CD4-positive, alpha-beta T cell treated with Interferon gamma for 1 hour (primary cell): ENCODE measurements at places on chromosomes 3 and 15.

GRCh38 chr3:192188218-192188835, 539.0 kb downstream of the FGF12 start:
- DNase-seq, result no peak

- DNase-seq, result no peak
Measured at GRCh38 chr3:188497021-188497420, 343.1 kb downstream of the LPP start.

DNA sequence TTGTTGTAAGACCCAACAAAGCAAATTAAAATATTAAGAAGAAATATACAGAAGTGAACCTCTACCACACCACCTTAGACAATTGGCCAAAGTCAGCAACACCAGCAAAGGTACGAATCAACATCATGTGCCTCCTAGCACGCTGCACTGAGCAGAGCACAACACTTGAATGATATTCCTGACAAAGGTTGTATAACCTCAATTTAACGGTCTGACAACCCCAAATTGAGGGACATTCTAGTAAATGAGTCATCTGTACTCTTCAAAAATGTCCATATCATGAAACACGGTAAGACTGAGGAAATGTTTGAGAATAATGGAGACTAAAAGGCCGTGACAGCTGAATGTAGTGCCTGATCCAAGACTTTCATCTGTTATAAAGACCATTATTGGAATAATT, 41.3 kb upstream of the TNFSF10 start:
- no peak for DNase-seq

DNA sequence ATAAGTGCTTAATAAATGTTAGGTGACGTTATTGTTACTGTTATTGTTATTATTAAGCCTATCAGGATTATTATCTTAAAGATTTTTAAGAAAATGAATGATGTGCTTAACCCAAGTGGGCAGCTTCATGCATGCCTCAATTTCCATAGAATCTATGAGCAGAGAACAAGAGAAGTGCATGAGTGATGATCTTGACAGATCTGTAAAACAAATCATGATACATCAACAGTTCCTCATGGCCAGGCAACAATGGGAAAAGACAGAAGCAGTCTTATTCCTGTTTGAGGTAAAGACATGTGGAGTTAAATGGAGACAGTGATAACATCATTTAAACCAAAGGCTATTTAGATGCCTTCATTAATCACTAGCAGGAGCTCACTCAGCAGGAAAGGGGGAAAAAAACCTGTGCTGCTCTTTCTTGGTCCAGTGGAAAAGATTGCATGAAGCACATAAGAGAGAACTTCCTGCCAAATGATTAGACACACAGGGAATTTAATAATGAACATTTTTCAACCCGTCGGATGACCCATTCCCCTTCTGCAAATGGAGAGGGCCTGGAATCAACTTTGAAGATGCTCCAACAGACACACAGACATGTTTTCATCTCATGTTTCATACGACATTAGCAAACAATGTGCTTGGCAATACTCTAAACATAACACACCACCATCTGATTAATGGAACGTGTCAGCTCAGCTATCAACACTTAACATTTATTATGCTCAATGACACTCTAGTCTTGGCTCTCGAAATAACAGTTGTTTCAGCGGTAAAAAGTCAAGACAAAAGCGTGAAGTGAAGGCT, 212.2 kb upstream of the LRRN1 start:
- no peak for DNase-seq

- peak; percentile 40 for DNase-seq
Measured at GRCh38 chr3:123328851-123329635, 119.8 kb downstream of the ADCY5 start.

- no peak for DNase-seq
Measured at GRCh38 chr3:4895838-4896237, 83.4 kb upstream of the BHLHE40 start.

- no peak for DNase-seq
Measured at GRCh38 chr15:70093481-70094319, 4.0 kb downstream of the TLE3 start.

DNA sequence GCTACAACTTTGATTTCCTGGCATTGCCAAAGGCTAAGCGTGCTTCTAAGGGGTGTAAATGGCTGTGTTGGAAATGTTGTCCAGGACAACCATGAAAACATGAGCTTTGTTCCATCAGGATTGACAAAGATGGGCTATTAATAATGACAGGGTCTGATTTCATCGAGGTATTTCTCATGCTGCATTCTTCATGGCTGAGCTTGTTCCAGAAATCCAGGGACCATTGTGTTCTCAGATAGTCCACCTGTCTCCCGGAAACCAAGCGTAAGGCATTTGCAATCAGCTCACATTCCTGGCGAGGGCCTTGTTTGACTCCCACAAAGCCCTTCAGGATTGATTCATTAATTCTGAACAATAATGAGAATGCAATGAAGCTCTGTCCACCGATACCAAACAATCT, 111.3 kb downstream of the CD47 start:
- no peak for DNase-seq

DNA sequence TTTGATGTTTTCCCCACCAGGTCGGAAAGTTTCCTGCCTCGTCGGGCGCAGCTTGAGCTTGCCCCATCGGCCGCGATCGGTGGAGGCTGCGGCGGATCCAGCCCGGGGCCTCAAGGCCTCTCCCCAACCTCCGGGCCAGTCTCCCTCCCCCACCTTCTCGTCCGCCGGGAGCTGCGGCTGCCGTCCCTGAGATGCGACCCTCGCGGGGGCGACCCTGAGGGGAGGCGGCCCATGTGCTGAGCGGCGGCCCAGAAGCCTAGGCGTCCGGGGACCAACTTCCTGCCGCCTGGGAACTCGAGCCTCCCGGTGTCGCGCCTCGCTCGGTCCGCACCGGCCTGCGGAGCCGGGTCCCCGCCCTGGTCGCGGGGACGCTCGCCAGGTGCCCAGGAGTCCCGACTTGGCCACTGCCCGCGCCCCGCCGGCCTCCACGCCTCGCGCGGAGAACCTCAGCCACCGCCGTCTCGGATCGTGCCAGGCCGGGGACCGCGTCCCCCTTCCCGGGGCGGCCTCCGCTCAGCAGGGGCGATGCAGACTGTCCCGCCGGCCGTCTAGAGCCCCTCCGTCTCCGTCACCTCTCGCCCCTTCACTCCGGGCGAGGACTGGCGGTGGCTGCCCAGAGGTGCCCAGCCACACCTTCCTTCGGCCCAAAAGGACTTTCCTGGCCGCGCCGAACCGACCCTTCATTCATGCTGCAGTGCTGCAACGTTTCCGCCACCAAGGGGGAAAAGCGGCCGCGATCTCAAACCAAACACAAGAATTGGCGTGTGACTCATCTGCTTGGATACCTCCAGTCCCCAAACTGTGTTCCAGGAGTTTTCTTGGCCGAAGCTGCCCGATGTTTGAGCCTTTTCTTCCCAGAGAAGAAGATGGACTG, 656 bp downstream of the SLMAP start:
- peak; percentile 10 for DNase-seq

DNA sequence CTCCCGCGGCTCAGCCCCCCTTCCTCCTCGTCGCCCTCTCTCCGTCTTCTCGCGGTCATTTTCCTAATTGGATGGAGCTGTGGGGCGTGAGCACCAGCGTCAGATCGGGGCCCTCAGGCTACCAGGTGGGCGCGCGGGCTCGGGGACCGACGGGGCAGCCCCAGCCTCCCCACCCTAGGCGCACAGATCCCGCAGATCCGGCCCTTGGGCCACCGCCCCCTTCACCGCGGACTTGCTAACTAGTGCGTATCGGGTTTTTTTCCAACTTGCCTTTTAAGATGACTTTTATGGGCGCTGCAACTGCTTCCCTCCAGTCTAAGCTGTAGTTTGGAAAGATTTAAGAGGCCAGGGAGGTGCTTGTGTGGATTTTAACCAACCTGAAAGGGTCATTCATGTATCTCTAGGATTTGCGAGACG, 1.3 kb downstream of the ZNF710 start:
- no peak for DNase-seq

GRCh38 chr3:160676547-160677303, at the start of gene ARL14:
Gene ARL14, plus strand, starts transcription at chr3:160677160. Its CDS starts 187 bp downstream, at chr3:160677347.
- DNase-seq, result no peak

DNA sequence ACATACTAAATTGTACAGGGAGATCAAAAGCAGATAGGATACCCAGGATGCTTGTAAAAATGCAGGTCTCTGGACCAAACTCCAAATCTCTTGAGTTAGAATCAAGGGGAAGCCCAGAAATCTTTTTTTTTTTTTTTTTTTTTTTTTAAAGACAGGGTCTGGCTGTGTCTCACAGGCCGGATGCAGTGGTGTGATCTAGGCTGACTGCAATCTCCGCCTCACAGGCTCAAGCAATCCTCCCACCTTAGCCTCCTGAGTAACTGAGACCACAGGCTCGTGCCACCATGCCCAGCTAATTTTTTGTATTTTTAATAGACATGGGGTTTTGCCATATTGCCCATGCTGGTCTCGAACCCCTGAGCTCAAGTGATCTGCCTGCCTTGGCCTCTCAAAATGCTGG, 373.5 kb downstream of the SHQ1 start:
- no peak for DNase-seq

DNA sequence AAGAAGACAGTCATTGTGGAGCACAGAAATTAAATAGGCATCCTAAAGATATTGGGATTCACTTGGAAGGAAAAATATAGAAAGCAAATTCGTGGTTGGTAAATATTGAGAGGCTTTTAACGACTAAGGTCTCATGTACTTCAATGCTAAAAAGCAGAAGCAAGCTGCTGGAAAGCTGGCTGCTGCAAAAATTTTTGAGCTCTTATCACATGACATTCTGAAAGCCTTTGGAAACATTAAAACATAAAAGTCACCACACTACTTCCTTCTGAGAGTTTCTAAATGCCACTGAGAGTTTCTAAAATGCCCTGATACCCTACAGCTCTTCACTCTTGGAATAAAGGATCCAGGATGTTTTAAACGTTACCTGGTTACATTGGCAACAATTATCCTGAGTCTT, 39.0 kb upstream of the CBLB start:
- DNase-seq, result peak; percentile 1

DNA sequence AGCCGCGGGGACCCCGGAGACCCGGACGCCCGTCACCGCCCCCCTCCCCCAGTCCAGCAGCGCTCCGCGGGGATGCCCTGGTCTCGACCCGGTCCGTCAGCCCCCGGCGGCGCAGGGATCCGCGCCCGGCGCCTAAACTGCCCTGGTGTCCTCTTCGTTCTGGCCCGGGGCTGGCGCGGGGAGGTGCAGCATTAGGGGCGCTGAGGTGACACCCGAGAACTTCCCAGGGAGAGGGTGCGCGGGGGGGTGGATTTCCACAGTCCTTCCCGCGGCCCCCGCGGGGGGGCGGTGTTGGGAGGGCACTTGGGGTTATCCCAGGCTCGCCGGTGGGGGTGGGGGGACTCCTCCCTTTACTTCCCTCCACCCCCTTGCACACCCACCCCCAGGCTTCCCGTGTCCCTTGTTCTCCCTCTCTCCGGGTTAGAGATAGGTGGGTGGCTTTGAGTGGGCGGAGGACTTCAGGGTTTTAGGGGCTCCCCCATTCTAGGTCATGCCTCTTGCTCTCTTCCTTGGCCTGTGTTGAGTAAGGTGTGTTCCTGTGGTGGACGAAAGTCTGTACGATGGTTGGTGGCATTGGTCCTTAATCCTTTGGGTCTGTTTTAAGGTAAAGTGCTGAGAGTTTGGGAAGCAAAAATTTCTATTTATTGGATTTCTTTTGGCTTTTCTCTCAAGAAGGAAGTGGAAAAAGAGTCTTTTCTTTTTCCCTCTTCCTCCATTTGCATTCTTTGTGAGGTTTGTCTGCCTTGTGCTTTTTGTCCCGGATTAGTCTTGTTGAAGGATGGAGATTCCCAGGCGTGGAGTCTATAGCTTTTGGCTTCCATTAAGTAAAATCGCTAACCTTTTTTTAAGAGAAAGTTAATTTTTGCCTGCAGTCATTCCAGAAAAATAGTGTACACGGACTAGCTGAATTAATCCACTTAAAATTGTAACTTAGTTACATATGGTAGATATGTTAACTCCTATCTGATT, 811 bp downstream of the SKIL start:
- DNase-seq, result peak; percentile 84

- DNase-seq, result no peak
Measured at GRCh38 chr3:42134867-42135464, 43.8 kb downstream of the TRAK1 start.

DNA sequence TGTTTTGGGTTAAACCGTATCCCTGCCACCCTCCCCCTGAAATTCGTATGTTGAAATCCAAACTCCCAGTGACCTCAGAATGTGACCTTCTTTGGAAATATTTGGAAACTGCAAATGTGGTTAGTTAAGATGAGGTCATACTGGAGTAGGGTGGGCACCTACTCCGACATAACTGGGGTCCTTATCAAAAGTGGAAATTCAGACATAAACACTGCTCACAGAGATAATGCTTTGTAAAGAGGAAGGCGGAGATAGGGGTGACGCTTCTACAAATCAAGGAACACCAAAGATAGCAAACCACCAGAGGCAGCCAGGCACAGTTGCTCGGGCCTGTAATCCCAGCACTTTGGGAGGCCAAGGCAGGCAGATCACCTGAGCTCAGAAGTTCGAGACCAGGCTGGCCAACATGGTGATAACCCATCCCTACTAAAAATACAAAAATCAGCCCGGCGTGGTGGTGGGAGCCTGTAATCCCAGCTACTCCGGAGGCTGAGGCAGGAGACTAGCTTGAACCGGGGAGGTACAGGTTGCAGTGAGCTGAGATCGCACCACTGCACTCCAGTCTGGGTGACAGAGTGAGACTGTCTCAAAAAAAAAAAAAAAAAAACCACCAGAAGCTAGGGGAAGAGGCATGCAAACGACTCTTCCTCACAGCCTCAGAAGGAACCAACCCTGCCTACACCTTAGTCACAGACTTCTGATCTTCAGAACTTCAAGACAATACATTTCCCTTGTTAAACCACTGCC, 51.1 kb upstream of the CHD2 start:
- DNase-seq, result peak; percentile 52

- DNase-seq, result no peak
Measured at GRCh38 chr3:139281096-139281495, 62.7 kb upstream of the MRPS22 start.

- DNase-seq, result no peak
Measured at GRCh38 chr15:73686781-73687256, 2.6 kb downstream of the CD276 start.

- no peak for DNase-seq
Measured at GRCh38 chr3:126133606-126134005, 46.8 kb downstream of the ALDH1L1 start.

DNA sequence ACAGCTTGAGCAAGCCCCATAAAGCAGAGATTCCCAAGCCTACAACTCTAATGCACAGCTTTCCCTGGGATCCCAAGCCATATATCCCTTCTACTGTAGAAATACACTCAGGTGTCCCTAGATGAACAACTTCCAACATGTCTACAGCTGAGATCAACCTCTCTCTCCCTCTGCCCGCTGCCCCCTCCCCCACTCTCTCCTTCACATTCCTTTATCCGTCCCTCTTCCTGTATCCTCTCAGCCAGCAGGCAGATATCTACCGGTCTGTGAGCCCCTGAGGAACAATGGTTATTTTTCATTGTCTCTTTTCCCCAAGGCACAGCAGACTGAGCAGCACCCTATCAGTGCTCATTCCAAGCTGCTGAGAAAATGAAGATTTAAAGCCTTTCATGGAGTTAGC, 138.6 kb downstream of the SUCLG2 start:
- DNase-seq, result no peak

- no peak for DNase-seq
Measured at GRCh38 chr3:33947272-33948195, 149.1 kb downstream of the PDCD6IP start.

GRCh38 chr3:149843502-149843901, 30.5 kb downstream of the RNF13 start:
- DNase-seq, result no peak

- DNase-seq, result no peak
Measured at GRCh38 chr3:100103558-100104441, 10.5 kb downstream of the FILIP1L start.

GRCh38 chr15:101052031-101052620, 133.0 kb downstream of the LRRK1 start:
- no peak for DNase-seq

- no peak for DNase-seq
Measured at GRCh38 chr3:62703451-62704167, 171.6 kb downstream of the CADPS start.

GRCh38 chr15:63277038-63277892, at the start of gene APH1B:
Gene APH1B, plus strand, starts transcription at chr15:63277605. Its CDS starts 19 bp downstream, at chr15:63277624.
- DNase-seq, result peak; percentile 84
